T follicular helper cell (primary cell): ENCODE measurements at places on chromosomes 4 and X.

DNA sequence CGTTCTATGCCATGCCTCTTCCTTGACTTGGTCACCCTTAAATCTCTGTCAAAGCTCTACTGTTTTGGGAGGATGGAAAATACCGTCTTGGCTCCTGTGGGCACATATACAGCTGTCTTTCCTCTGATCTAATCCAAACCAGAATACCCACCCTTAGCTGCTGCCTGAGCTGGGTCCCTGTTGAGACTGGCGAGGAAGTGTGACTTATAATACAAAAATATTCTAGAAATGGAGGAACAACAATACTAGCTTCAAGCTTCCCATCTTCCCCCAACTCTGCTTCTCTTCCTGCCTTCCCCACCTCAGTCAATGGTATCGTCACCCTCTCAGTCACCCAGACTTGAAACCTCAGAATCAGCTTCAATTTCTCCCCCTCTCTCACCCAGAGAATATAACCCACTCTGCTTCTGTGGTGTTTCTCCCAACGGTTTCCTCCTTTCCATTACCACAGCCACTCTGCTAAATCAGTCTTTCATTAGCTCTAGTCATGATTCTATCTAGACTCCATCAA, 599 bp upstream of the IL2RG start:
- DNase-seq = no peak

- DNase-seq = no peak
Observed at GRCh38 chr4:3643518-3644433, 111.6 kb upstream of the LRPAP1 start.

GRCh38 chrX:72255445-72255844, 16.6 kb upstream of the ERCC6L start:
- no peak for DNase-seq

DNA sequence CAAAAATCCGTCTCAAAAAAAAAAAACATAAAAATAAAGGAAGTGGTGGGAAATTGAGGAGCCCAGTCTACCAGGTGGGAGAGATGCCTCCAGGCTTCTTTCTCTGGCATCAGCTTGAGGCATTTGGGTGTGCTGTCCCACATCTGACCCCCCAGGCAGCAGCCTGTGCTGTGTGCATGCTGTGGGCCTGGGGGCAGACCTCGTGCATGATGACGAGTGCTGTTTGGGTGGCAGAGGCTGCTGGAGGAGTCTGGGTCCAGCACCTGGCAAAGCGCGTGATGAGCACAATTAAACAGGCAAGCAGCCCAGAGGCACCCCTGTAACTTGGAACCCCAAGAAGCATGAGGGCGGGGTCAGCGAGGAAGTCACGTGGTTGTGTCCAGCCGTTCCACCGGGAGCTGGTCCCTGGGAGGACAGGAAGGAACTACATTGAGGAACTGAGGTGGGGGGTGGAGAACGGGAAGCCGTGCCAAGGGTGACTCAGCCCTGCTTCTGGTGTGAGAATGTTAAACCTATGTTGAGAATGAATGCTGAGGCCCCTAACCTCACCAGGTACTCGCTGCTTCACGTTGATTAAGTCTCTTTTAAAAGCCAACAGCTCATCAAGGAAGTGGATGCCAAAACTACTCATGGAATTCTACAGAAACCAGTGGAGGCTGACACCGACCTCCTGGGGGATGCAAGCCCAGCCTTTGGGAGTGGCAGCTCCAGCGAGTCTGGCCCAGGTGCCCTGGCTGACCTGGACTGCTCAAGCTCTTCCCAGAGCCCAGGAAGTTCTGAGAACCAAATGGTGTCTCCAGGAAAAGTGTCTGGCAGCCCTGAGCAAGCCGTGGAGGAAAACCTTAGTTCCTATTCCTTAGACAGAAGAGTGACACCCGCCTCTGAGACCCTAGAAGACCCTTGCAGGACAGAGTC, 6.1 kb downstream of the TACC3 start:
- no peak for DNase-seq

GRCh38 chrX:121179972-121180371, 132.6 kb downstream of the GLUD2 start:
- no peak for DNase-seq

DNA sequence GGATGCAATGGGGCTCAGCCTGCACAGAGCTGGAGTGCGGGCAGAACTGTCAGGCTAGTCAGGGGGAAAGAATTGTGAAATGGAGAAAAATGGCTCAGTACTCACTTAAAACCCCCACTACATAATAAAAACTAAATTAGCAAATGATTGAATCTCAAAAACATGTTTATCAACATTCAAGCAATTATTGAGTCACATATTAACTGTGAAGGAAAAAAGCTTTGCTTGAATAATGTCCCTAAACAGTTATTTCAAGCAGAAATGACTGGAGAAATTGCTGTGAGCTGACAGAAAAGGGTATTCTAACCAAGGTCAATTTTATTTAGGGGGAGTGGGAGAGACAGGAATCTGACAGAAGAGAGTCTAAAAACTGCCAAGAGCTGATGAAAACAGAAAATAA, 37.4 kb downstream of the GPC3 start:
- DNase-seq = no peak

- no peak for DNase-seq
Observed at GRCh38 chrX:150664290-150664689, 28.9 kb upstream of the MTMR1 start.

GRCh38 chrX:26262121-26262523, 46.2 kb downstream of the MAGEB5 start:
- no peak for DNase-seq

DNA sequence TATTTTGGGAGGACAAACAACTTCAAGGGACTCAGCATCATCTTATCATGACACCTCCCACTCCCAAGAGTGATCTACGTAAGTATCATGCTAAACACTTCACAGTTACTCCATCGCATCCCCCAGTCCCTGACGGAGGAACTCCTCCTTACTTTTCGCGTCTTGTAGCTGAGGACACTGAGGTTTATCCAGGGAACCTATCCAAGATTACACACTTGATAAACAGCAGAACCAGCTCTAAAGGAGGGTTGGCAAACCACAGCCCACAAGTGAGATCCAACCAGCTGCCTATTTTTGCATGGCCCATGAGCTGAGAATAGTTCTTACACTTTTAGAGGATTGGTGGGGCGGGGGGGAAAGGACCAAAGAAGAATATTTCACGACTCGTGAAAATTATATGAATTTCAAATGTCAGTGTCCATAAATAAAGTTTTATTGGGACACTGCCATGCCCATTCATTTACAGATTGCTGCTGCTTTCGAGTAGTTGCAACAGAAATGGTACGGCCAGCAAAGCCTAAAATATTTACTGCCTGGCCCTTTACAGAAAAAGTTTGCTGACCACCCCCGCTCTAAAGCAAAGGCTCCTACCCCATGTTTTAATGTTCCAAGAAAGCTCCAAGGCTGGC, 47.8 kb downstream of the SEPSECS start:
- no peak for DNase-seq

DNA sequence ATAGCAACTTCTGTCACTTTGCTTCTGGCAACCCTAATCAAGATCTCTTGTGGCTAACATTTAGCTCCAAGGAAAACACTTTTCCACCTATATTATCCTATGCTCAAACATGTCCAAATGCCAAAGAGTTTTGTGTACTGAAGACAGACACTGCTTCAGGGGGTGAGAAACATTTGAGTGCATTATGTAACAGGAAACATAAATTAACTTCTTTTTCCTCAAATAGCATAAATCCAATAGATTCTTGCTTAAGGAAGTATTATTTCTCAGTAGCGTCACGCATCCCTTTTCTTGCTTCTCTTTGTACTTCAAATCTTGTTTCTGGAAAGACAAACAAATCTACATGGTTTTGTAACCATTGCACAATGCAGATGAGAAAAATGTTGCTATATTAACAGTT, 839.1 kb downstream of the GLUD2 start:
- no peak for DNase-seq

- no peak for DNase-seq
Observed at GRCh38 chr4:54318904-54319303, 89.8 kb downstream of the PDGFRA start.

- DNase-seq = no peak
Observed at GRCh38 chr4:95499291-95499696, 49.5 kb downstream of the UNC5C start.

- no peak for DNase-seq
Observed at GRCh38 chr4:54228546-54228945, 547 bp upstream of the PDGFRA start.

DNA sequence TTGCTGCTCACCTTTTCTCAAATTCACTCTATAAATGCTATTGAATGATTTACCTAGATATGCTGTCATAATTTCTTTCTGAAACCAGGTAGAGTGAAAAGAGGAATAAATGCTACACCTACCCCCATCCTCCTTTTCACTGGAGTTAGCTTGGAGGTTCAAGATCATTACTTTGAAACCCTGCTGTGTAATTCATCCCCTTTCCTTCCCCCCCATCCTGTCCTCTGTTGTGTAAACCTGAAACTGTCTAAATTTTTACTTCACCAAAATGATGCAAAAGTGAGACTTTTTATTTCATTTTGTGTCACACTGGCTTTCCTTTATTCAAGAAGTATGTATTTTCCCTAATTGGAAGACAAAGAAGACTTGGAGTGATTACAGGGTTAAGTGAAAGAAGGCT, 5.4 kb downstream of the ZCCHC18 start:
- no peak for DNase-seq
